ENCODE measurements at places on chromosomes 5 and 9.

DNA sequence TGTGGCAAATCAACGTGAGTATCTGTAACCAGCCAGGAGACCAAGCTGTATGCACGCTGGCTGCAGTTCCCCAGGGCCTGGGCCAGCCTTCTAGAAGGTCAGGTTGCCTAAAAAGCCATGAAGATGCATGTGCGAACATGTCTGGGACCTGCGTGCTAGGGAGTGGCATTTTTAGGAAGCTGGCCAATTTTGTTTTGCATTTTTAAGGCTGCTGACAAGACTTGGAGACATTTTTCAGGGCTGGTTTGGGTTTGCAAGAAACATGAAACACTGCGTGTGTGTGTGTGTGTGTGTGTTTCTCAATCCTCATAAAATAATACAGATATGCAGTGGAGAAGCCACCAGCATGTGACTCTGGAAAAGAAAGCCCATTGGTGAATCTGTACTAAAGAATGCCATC is 5.1 kb downstream of the TGFBI start:
- DNase-seq = no peak

- no peak for DNase-seq
Measured at GRCh38 chr5:150497274-150497988, 10.5 kb upstream of the NDST1 start.

DNA sequence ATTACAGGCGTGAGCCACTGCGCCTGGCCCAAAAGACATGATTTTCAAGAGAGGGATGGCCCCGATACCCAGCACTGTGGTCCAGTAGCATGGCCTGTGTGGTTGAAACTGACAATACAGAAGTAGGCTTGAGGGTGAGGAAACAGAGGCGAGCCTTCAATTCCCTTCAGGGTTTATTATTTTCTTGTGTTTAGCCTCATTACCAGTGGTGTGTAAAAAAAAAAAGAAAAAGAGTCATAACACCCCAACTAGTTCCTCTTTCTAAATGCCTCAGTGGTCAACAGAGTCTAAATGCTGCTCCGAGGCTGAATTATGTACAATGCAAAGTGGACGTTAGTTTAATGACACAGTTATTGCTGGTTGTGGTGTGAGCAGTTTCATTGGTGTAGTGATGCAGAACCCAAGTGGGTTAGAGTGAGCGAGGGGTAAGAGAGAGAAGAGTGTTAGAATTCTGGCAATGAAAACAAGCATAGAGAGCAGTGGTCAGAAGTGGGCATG is 58.8 kb downstream of the SNX30 start:
- no peak for DNase-seq

DNA sequence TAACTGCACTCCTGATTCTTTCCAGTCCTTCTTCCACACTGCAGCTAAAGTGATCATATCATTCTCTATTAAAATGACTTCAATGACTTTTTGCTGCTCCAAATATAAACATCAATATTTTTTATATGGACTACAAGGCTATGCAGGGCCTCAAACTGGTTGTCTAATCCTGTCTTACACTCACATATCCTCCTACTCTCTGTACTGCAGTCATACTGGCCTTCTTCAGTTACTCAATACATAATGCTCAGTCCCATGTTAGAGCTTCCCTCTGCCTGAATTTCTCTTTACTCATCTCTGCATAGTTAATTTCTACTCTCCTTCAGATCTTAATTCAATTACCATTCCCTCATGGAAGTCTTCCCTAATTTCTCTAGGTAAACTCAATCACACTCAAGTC is 3.4 kb downstream of the MEIKIN start:
- no peak for DNase-seq

DNA sequence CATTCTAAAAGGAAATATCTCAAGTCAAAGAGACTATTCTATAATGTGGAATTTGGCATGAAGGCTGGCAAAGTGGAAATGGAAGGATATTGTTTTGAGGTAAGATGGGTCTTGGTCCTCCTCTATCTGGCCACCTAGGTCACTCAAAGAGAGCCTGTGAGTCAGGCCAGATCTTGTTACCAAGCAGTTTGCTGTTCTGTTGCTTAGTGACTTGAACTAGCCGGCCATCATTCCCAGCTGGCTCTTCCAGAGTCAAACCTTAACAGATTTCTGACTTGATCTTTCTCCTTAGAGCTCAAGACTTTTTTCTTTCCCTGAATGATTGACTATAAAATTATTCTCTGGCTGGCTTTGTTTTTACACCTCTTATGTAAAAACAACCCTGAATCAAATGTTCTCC is 136.1 kb downstream of the PDE4D start:
- DNase-seq = no peak

DNA sequence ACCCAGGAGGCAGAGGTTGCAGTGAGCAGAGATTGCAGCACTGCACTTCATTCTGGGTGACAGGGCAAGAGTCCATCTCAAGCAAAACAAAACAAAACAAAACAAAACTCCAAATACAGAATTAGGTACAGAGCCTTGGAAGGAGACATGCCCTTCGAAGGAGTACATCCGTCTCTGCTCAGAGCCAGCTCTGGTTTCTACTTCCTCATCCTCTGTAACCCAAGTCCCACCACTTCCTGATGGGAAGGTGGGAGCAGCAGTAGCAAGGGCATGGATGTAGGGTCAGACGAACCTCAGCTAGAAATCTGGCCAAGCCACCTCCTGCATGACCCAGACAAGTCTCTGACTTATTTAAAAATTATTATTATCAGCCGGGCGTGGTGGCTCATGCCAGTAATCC is 16.5 kb upstream of the STXBP1 start:
- no peak for DNase-seq

GRCh38 chr5:74459984-74460383 is 180.5 kb downstream of the ENC1 start:
- no peak for DNase-seq

- DNase-seq = no peak
Measured at GRCh38 chr9:134522976-134523375, 118.6 kb upstream of the COL5A1 start.

- DNase-seq = no peak
Measured at GRCh38 chr5:97840643-97841042, 657.6 kb upstream of the RIOK2 start.

DNA sequence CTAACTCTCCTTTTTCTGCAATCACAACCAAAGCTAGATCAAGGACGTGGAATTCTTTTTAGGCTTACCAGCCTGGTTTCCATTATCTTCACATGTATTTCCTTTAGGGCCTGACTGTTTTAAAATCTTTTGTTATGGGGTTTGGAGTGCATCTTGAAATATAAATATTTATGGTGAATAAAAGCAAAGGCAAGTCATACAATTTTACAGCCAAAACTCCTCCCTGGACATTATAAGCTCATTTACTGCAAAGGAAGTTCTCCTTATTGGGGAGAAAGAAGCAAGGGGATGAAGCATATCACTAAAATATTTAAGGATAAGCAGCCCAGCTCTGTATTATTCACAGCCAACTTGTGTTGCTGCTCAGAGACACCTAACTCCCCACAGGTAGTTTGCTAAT is 132.2 kb upstream of the TARS1 start:
- no peak for DNase-seq
